Hepatocyte (in vitro differentiated cells): ENCODE measurements at places on chromosomes 11 and 22. TPM values are rescaled to one million over a fixed set of nuclear protein-coding genes. Genes with fewer than 3 reads are reported as not detected.

The PYGM gene
- 1.9 and 2.0 TPM in 2 replicates for total RNA-seq

The ACO2 gene
- total RNA-seq, result 111 and 129 TPM in 2 replicates

The ARHGAP20 gene
- 2.6 and 4.8 TPM in 2 replicates for total RNA-seq

The IL10RA gene
- total RNA-seq, result 0.28 and 2.3 TPM in 2 replicates

The TMPRSS6 gene
- total RNA-seq, result 43.3 and 49.8 TPM in 2 replicates

The C11orf21 gene
- total RNA-seq, result 0.17 TPM in 1 of 2 replicates, not detected in the other

The TMEM45B gene
- total RNA-seq, result 114 and 129 TPM in 2 replicates

The OSM gene
- 0.48 and 1.5 TPM in 2 replicates for total RNA-seq

The FXYD2 gene
- total RNA-seq, result 72.7 and 100 TPM in 2 replicates

The PGA5 gene
- 0.77 and 1.5 TPM in 2 replicates for total RNA-seq

The MRPL17 gene
- 34.5 and 71.9 TPM in 2 replicates for total RNA-seq

The BET1L gene
- total RNA-seq, result 28.6 and 33.9 TPM in 2 replicates

The APOBEC3B gene
- 2.2 TPM in 2 replicates for total RNA-seq

The ENTHD1 gene
- not detected in 2 replicates for total RNA-seq

The RAG2 gene
- not detected in 2 replicates for total RNA-seq

The SERPING1 gene
- 123 and 129 TPM in 2 replicates for total RNA-seq

The GAB4 gene
- not detected in 2 replicates for total RNA-seq

The DEFB131B gene
- total RNA-seq, result not detected in 2 replicates

The ESAM gene
- 2.0 and 3.6 TPM in 2 replicates for total RNA-seq

The SHISAL1 gene
- total RNA-seq, result 1.8 and 2.4 TPM in 2 replicates

The ALX4 gene
- 2.9 and 3.8 TPM in 2 replicates for total RNA-seq

The DCHS1 gene
- total RNA-seq, result 8.5 and 15.2 TPM in 2 replicates

The AMOTL1 gene
- 46.7 and 57.7 TPM in 2 replicates for total RNA-seq

The CCND1 gene
- total RNA-seq, result 69.6 and 80.2 TPM in 2 replicates

The AP2A2 gene
- total RNA-seq, result 57.8 and 68.0 TPM in 2 replicates

The BMAL1 gene
- 8.7 and 19.3 TPM in 2 replicates for total RNA-seq

The GAS2L1 gene
- total RNA-seq, result 10.4 and 11.7 TPM in 2 replicates

The NLRP14 gene
- 0.24 and 0.40 TPM in 2 replicates for total RNA-seq

The OR56B4 gene
- total RNA-seq, result not detected in 2 replicates

The BATF2 gene
- 0.68 and 1.9 TPM in 2 replicates for total RNA-seq

The CLTCL1 gene
- total RNA-seq, result 2.2 and 4.3 TPM in 2 replicates
